ENCODE measurements at places on chromosomes 2 and 18.

GRCh38 chr2:38464971-38465788 is 88.1 kb upstream of the ATL2 start:
- no peak for DNase-seq

GRCh38 chr2:236250286-236250685 is 13.9 kb downstream of the ASB18 start:
- no peak for DNase-seq

- no peak for DNase-seq
Measured at GRCh38 chr2:127637725-127638252, 8.2 kb upstream of the GPR17 start.

DNA sequence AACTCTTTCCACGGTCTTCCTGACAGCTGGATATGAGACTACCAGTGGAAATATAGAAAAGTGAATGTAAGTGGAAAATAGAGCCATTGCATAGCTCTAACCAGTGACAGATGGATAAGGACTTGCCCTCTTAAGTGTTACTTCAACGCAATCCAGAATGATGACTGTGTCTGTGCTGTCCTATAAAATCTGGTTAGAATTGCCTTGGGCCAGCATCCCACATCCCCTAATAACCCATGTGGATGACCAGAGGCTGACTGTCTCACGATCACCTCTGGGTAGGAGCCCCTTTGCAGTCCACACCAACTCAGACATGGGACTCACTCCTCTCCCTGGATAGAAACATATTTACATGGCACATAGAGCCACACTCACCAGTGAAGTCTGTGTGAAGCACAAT is 186.6 kb downstream of the C1D start:
- no peak for DNase-seq

DNA sequence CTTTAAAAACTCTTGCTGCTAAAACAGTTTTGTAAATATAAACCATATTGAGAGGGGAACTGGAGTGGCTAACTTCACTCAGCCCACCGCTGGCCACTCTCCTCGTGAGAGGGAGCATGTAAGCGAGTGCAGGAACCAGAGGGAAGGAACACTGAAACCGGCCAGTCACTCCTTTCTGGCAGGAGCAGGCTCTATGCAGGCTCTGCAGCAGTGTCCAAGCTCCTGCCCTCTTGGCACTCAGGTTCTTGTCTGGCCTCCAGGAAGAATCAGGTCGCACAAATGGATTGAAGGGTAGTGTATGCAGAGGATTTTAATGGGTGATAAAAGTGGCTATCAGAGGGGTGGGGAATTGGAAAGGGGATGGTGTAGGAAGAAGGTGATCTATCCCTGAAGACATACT is 157.7 kb downstream of the TMX3 start:
- DNase-seq: no peak

DNA sequence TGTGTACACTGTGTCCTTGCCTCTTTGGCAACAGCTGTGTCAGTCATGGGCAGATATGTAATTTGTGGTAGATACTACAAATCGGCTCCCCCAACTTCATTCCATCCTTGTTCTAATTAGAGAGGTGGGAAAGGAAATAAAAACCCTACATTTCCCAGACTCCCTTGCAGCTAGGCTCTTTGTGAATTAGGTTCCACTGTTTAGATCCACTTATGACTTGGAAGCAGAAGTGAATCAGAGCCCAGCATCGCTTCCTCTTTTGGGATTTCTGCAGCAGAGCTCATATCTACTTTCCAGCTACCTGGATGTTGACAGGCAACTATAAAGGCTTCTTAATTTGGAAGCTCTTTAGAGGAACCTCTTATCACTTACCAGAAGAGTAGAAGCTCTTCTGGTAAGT is 34.1 kb upstream of the NARS1 start:
- no peak for DNase-seq

DNA sequence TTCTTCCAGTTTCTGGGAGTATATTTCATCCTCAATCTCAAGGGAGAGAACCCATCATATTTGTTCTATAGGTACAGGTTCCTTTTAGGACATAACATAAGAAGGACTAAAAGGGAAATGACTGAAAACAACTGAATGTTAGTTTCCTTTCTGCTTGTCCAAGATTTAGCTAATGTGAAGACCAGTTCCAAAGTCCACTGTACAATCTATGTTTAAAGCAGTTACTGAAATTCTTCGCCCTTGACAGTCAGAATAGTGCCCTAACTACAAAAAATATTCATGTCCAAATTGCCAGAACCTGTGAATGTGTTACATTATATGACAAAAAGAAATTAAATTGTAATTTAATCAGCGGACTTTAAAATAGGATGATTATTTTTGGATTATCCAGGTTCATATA is 466.3 kb upstream of the SETBP1 start:
- no peak for DNase-seq

DNA sequence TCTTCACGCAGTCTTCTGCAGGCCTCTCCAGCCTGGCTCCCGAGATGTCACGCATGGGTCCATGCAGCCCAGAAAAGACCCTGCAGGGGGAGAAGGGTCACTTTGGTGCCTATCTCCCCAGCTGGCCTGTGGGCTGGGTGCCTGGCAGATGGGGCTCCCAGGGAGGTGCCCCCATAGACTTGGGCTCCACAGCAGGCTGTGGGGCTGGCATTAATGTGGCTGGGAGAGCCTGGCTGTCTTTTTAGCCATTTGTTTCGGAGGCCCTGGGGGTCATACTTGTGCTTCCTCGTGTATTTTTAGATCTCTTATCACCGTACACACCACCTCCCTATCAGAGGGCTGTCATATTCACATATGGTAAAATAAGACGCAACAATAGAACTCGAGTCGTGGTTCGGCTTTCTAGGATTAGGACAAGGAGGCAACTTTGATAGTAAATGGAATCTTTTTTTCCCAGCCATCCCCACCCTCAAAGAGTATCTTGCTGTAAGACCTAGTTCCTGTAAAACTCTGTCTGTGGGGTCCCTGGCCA is 74.5 kb downstream of the LRRFIP1 start:
- no peak for DNase-seq

DNA sequence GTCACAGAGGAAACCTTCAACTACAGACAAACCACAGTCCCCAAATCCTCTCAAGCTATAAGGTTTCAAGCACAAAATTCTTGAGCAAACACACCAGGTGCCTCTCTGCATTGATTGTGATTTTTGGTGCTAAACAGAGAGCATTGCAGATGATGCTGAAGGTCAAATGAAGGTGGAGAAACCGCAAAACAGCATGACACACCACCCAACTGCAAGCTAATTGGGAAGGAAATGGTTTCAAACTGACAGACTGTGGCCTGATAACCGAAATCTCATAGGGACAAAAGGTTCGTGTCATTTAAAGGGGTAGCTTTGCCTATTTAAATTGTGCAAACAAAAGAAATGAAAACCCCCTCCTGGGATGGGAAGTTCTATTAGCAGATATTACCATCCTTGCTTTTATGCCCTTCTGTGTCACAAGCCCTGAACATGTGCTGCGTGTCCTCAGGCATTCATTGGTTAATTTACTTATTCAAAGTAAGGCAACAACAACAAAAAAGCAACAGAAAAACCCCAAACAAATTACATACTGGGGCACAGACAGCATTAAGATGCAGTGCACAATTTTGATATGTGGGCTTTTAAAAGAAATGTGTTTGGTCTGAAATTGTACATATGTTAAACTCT is 154.9 kb downstream of the AQP4 start:
- DNase-seq: no peak
